ENCODE measurements at places on chromosomes 6 and 20.

DNA sequence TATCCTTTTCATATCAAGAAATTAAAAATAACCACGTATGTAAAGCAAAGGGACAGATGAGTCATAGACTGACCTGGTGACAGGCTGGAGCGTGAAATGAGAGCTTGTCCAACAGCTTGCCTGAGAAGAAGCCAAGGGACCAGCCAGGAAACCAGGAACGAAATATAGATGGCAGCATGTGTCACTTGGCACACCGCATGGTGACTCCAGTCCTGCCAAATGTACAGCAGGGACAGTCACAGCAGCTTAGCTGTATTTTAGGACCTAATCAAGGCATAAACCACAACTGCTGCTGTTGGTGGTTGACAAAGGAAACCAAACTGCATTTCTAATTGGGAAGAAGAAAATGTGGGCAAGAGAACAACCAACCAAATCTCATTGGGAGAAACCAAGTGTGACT, 755.0 kb downstream of the TFAP2A start:
- DNase-seq: no peak

DNA sequence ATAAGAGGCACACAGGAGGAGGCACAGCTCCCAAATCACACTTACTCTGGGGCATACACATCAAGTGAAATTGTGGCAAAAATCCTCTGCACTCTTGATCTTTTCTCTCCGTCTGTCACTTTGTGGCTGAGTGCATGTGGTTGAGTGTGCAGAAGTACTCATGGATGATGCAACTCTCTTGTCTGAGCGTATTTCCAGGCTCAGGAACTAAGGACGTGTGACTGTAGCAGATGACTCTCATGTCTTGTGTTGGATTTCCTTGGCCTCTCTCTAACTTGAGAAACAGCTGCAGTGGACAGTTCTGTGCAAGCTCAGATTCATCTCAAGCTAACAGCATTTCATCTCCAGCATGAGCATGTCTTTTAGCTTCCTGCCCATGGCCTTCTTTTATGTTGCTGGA, 245.4 kb upstream of the FLRT3 start:
- no peak for DNase-seq

DNA sequence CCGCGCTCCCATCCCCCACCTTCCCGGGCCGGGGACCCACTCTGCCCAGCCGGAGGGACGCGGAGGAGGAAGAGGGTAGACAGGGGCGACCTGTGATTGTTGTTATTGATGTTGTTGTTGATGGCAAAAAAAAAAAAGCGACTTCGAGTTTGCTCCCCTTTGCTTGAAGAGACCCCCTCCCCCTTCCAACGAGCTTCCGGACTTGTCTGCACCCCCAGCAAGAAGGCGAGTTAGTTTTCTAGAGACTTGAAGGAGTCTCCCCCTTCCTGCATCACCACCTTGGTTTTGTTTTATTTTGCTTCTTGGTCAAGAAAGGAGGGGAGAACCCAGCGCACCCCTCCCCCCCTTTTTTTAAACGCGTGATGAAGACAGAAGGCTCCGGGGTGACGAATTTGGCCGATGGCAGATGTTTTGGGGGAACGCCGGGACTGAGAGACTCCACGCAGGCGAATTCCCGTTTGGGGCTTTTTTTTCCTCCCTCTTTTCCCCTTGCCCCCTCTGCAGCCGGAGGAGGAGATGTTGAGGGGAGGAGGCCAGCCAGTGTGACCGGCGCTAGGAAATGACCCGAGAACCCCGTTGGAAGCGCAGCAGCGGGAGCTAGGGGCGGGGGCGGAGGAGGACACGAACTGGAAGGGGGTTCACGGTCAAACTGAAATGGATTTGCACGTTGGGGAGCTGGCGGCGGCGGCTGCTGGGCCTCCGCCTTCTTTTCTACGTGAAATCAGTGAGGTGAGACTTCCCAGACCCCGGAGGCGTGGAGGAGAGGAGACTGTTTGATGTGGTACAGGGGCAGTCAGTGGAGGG, 2.8 kb downstream of the SOX4 start:
- DNase-seq: no peak

DNA sequence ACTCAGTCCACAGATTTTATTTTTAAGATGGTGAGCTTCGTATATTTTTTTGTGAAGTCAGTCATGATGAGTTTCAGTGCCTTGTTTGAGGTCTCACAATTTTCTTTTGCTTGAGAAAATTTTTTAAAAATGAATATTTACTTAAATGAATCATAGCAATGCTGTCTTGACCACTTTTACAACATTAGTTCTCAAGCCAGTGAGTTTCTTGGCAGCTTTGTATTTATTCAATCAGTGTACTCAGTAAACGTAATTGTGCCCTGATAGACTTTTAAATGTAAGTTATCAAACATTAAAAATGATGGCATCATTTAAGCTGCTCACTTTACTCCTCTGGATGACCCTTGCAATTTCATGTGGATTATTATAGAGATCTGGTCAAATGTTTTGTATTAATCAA, 261.4 kb downstream of the KHDC1L start:
- DNase-seq: no peak

DNA sequence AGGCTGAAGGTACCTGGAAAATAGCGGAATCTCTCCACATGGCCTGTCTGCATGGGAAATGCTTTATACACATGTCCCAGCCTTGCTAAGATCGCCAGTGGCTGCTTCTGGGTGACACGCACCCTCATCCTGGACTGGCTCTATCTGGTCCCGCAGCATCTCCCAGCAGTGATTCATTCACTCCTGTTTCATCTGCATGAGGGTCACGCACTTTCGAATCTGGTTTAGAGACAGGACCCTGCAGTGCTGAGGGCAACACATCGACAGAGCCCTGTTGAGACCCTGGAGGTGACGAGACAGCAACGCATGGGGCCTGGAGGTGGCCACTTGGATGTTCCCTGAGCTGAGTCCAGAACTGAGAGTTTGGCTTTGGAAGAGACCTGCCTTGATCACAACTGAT, 136.5 kb downstream of the SMOC2 start:
- DNase-seq: no peak

DNA sequence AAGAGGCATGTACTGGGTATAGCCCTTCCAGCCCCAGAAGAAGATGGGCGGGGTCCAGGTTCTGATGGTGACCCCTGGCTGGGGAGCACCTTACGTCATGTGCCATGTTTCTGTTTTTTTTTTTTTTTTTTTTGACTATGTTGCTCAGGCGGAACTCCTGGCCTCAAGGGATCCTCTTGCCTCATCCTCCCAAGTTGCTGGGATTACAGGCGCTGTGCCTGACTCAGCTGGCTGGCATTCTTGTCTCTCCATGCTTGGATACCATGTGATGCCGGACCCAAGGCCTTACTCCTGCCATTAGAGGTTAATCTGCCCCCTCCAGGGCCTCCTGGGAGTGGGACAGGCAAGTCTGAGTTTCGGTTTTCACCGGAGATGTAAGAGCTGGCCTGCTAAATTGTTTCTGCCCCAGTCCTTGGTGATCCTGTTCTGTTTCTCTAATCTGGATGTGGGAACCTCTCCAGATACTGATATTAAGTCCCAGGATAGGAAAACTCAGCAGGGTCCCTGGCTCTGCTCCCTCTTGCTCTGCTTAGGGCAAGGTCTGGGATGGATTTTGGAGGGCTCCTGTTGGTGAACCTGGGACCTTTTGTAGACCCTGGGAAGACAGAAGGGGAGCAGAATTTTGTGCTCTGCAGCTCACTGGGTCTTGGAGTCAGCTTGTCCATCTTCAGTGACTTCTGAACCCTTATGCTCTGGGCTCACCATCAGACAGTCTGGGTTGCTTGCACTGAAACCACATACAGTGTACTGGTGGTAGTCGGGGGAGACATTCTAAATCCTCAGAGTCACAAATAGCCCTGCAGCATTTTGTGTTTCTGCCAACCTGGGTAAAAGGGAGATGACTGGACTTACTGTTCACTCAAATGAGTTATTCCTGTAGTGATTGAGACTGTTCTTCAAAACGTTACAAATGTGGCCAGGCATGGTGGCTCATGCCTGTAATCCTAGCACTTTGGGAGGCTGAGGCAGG, 45.1 kb downstream of the PTK7 start:
- peak; percentile 87 for DNase-seq

DNA sequence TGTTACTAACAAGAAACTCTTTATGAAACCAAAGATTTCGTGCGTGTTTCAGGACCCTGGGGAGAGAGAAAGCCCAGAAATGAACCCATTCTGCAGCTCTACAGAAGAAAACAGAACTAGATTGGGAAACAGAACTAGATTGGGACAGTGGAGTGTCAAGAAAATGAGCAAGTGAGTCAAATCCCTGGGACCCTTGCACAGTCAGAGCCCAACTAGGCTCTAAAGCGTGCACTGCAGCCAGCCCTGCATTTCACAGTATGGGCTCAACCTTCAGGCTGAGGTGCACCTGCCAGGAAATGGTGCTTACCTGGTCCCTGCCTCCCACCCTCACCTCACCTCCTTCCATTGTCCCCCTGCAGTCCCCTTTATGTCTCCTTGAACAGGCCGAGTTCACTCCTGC, 39.7 kb downstream of the BFSP1 start:
- DNase-seq: no peak

- no peak for DNase-seq
Observed at GRCh38 chr20:36677422-36677771, 31.4 kb upstream of the SLA2 start.

- DNase-seq: no peak
Observed at GRCh38 chr20:2163312-2163711, 61.7 kb downstream of the STK35 start.

DNA sequence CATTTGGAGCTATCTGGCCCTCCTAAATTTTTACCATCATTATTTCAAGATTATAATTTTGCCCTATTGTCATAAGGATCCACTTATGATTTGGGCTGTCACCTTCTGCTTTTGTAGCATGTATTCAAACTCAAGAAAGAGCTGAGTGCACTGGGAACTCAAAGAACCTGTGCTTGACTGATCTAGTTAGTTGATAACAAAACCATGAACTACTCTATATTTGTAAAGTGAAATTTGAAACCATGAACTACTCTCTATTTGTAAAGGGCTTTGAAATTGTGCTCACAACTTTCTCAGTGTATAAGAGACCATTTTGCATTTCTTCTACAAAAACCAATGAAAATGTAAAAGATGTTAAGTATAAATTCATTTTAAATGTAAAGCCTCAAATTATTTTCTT, 77.5 kb upstream of the POPDC3 start:
- no peak for DNase-seq

DNA sequence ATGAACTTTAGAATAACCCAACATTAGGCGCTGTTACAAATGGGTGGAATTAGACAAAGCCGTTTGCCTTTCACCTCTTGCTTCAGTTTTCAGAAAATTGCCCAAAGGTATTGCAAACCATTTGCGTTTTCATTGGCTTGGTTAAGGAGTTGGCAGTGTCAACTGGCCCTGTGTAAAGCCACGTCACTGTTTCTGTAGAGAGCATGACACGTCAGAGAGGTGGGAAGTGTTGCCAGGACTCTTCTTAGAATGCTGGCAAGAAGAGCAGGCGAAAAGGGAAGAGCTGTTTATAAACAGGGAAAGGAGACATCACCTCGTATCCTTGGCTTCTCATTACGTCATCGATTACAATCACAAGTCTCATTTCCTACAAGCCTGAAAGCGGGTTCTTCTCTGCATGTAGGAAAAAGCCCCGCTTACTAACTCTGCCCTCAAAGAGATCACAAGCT, 4.2 kb upstream of the IRF4 start:
- no peak for DNase-seq

- no peak for DNase-seq
Observed at GRCh38 chr6:56510984-56511531, 131.6 kb downstream of the DST start.

Measured in HTR-8/SVneo (cell line).